ENCODE measurements at places on chromosomes 13 and 19.

DNA sequence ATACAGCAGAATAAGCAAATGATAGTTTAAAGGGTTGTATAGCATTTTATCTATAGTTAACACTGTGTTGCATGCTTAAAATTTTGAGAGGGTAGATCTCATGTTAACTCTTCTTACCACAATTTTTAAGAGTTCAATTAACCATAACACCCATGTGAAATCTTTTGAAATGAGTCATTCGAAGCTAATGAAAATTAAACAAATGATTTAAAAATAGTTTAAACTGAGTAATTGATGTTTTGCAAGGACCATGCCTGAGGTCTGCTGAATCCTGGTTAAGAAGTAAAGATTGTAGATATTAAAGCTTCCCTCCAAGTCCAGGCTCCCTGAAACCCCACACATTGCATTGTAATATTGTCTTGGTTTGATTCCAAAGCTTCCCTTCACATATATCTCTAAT lies 176.7 kb upstream of the RNF113B start:
- no peak for DNase-seq

GRCh38 chr19:43582495-43582894 lies 6.9 kb downstream of the PINLYP start:
- no peak for DNase-seq

- no peak for DNase-seq
These were observed 2.2 kb downstream of the PAN3 start for GRCh38 chr13:28140433-28141125.

DNA sequence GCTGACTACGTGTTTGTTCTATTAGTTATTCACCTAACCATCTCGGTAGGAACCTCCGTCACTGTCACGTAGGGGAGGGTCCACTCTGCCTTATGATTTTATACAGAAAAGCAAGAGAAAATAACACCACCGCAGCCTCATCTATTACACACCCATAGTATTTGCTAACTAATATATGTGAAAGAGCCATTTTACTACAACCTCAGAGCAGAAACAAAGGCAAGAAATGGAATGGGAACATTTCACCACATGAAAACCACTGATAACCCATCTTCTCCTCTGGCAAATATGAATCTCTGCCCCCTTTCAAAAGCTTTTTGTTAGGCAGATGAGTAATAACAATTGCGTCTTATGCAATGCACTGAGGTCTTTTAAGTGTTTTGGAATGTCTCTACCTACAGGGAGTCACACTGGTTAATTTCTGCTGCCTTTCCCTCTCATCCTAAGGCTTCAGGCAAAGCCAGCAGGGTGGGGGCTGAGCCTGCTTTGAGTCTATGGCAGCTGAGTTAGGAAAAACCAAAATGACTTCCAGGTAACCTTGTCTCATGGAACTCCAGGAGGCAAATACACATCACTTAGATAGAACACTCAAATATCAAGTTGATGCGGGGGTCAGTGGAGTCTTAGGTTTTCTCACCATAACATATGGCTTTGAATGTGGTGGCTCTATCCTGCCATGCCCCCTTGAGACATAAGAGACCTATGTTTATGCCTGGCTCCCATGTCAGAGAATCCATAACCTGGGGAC lies 15.0 kb downstream of the TSHZ3 start:
- DNase-seq = no peak

DNA sequence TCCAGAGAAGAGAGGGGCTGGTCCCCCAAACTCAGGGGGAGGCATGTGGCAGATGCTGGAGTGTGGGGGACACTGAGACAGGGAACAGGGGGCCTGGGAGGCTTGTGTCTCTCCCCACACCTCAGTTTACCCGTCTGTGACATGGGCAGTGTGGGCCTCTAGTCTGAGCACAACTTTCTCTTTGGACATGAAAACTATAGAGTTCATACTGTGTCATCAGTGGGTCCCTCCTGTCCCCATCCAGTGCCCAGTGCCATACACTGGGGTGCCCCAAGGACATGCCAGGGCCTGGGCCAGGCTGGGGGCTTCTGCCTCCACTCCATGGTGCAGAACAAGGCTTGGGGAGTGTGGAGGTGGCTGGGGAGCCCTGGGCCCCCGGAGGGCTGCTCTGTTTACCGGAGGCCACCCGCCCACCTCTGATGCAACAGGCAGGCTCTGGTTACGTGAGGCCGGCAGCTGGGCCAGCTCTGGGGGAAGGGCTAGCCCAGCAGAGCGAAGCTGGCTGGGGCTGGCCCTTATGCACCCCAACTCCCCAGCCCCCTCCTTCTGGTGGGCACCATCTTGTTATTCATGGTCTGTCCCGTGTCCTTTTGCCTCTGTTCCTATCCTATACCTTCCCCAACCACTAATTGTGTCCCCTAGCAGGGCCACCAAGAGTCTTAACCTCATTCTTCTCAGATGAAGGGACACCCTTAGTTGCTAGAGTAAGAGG lies 1.9 kb upstream of the MEF2B start:
- no peak for DNase-seq

Measured in activated CD4-positive, alpha-beta T cell treated with anti-CD3 and anti-CD28 coated beads, Interleukin-2, amount 50 U/mL, for 1 hour (primary cell).